Activated CD8-positive, alpha-beta memory T cell treated with anti-CD3 and anti-CD28 coated beads for 4 hours (primary cell): ENCODE measurements at places on chromosomes 13 and 19.
A peak's percentile ranks its signal among the peaks of the same experiment; 100 is the strongest.

DNA sequence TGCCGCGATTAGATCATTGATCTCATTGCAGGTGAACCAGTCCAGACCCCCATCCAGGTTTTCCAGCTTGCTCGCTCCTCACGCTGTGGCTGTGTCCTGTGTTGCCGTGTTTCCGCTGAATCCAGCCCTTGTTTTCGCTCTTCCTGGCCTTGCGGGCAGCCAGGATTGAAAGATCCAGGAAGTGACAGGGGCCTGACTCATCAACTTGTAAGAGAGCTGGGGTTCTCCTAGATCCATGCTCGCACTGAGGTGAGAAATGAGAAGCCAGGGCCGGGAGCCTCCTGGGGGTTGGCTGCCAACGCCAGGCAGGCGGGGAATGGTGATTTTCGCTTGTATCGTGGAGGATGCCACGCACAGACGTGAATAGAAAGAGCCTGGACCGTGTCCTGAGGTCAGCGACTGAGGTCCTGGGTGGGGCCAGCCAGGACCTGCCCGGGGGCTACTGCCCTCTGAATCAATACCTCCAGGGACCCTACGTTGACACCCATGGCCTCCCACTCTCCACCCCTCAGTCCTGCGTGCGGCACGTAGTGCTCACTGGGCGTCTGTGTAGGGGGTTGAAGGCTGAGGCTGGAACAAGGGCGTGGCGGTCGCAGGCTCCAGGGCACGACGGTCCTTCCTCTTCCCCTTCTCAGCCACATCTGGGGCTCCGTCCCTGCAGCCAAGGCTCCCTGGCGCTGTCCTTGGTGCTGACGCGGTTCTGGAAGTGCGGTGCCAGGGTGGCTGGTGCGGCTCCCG lies 7.3 kb upstream of the PTPRH start:
- no peak for DNase-seq

GRCh38 chr19:39915101-39915847 lies 19.2 kb downstream of the FCGBP start:
- DNase-seq, result no peak

DNA sequence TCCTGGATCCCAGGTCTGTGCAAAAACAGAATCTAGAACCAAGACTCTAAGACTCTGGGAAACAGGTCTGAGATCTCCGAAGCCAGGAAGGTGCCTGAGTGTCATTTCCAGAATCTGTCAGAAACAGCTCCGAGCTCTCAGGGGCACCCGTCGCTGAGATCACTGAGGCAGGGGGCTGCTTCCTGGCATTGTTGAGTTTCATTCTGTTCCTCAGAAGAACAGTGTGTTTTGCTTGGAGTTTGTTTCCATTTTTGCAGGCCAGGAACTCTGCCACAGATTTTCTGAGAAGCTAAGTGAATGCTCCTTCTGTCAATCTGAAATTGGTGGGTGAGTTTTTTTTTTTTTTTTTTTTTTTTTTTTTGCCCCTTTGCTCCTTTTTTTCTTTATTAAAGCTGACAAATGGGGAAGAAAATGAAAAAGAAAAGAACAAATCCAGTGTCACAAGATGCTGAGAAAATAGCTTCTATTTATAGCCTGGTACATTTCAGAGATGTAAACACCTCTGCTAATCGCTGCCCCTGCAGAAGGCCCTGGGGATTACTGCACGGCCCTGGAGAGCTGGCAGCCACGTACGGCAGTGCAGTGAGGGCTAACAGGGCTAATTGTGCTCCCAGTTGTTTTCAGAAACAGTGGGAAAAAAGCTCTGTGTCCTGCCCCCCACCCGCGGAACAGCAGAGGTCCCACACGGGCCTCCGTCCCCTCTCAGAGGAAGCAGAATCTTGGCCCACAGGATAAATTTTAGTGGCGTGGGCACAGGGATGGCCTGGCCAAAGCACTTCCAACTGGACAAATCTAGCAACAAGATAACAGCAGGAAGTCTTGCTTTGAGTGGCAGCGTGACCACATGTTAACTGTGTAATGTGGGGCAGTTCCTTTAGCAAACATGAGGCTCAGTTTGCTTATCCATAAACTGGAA lies 237.6 kb upstream of the IRS2 start:
- no peak for DNase-seq

DNA sequence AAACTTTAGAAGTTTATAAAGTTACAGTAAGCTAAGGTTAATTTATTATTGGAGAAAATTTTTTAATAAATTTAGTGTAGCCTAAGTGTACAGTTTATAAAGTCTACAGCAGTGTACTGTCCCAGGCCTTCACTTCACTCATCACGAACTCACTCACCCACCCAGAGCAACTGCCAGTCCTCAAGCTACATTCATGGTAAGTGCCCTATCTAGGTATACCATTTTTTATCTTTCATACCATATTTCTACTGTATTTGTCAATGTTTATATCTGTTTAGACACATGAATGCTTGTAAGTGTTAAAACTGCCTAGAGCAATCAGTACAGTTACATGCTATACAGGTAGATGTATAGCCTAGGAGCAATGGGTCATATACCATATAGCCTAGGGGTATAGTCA lies 12.5 kb downstream of the INTS6 start:
- no peak for DNase-seq

DNA sequence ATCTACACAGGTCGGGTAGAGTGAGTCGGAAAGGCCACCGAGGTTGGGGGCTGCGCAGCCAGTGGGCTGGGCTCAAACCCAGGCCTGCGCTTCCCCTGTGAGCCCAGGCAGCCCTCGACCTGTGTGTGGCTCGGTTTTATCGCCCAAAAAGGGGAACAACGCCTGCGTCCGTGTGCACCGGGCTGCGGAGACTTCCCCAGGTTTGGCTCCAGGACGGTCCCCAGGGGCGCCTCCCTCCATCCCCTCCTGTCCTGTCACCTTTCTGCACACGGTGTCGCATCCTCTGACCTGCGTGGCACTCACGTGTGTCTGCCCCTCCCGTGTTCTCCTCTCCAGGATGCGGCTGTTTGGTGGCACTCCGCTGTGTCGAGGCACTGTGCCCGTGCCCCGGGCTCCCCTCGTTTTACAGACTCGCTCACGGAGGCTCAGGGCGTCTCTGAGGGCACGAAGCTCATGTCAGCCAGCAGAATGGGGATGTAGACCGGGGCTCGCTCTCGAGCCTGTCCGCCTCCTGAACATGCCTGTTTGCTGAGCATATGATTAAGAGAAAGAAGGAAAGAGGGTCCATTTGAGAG lies 25.9 kb downstream of the MCF2L start:
- DNase-seq, result no peak

GRCh38 chr19:27805848-27806247 lies 1407.1 kb downstream of the UQCRFS1 start:
- DNase-seq, result no peak

GRCh38 chr13:97414392-97414791 lies 19.6 kb upstream of the RAP2A start:
- no peak for DNase-seq

GRCh38 chr19:1944088-1944915 lies 3.3 kb downstream of the CSNK1G2 start:
- no peak for DNase-seq

DNA sequence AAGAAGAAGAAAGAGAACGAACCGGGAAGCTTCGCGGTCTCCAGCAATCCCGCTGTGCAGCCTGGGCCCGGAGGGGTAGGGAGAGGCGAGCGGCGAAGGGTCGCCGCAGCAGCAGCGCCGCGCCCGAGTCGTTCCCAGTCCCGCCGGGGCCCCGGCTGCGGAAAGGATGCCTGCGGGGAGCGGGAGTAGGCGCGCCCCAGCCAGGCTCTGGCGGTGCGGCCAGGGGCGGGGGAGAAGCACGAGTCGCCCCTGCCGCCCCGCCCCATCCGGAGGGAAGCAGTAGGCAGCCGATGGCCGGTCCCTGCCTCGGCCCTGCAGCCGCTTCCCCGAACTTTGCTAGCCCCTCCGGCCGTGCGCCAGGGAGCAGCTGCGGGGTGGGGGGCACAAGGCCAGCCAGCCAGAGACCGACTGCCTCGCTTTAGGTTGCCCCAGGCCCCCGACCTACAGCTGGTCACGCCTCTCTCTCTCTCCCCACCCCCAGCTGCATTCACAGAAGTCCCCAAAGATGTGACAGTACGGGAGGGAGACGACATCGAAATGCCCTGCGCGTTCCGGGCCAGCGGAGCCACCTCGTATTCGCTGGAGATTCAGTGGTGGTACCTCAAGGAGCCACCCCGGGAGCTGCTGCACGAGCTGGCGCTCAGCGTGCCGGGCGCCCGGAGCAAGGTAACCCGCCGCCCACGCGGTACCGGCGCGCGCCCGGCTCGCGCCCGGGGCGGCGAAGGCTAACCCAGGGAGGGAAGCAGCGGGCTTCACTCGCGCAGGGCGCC lies 1.1 kb downstream of the VSTM2B start:
- no peak for DNase-seq

DNA sequence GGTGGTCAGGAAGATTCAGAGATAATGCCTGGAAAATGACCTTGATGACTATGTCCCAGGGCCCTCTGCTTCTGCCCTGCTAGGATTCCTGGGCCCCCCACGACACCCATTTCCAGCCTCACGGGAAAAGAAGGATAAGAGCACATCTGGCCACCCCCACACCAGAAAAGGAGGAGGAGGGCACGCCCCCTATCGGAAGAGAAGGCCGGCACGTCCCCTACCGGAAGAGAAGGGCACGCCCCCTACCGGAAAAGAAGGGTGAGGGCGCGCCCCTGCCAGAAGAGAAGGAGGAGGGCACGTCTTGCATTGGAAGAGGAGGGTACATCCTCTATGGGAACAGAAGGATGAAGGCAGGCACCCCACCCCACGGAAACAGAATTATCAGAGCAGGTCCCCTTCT lies 84.3 kb downstream of the IER2 start:
- DNase-seq, result peak; percentile 30

- DNase-seq, result no peak
Measured at GRCh38 chr19:2976609-2977000, 759 bp upstream of the TLE6 start.

DNA sequence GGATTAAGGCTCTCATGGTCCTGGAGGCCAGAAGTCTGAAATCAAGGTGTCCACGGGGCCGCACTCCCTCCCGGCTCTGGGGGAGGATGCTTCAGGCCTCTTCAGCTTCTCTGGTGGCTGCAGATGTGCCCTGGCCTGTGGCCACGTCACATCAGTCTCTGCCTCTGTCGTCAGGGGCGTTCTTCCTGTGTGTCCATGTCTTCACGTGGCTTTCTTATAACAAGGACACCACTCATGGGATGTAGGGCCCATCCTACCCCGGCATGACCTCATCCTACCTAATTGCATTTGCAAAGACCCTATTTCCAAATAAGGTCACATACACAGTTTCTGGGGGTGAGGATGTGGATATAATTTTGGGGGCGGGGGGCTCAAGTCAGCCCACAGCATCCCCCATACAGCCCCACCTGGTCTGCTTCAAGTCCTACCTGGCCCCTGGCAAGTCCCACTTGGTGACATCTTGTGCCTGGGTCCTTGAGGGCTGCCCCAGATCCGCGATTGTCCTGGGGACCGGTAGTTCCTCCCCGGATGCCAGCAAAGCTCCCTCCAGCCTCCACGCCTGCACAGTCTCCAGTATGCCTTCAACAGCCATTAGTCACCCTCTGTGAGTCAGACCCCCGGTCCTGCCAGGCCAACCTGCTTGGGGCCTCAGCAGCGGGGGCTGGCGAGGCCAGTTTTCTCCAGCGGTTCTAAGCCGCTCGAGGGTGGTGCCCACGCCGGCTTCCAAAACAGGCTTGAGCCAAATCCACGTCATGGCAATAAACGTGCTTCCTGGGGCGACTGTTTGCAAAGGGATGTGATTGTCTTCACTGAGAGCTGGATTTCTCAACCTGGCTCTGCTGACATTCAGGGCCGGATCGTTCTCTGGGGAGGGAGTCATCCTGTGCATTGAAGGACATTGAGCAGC lies 32.2 kb downstream of the MYO9B start:
- no peak for DNase-seq

DNA sequence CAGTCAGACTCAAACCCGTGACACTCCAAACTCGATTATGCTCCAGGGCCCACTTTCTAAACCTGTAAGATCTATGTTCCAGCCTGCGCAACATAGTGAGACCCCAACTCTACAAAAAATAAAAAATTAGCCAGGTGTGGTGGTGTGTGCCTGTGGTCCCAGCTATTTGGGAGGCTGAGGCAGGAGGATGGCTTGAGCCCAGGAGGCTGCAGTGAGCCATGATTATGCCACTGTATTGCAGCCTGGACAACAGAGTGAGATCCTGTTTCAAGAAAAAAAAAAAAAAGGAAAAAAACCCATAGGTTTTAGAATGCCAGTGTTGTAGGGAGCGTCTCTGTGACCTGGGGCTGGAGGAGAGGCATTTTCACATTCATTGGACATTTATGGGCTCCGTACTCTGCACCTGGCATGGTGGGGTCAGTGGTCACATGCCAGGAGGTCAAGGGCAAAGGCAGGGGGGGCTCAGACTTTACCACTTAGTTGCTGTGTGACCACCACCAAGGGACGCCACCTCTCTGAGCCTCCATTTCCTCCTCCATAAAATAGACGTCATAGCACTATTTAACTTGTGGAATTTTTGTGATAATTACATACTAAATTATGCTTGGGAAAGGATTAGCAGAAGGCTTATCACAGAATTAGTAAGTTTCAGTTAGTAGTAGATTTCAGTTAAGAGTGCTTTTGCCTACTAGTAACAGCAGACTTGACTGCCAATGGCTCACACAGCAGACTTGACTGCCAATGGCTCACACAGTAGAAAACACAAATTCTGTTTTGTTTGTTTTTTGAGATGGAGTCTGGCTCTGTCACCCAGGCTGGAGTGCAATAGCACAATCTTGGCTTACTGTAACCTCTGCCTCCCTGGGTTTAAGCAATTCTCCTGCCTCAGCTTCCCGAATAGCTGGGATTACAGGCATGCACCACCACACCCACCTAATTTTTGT lies 5.9 kb downstream of the SELENOV start:
- no peak for DNase-seq

DNA sequence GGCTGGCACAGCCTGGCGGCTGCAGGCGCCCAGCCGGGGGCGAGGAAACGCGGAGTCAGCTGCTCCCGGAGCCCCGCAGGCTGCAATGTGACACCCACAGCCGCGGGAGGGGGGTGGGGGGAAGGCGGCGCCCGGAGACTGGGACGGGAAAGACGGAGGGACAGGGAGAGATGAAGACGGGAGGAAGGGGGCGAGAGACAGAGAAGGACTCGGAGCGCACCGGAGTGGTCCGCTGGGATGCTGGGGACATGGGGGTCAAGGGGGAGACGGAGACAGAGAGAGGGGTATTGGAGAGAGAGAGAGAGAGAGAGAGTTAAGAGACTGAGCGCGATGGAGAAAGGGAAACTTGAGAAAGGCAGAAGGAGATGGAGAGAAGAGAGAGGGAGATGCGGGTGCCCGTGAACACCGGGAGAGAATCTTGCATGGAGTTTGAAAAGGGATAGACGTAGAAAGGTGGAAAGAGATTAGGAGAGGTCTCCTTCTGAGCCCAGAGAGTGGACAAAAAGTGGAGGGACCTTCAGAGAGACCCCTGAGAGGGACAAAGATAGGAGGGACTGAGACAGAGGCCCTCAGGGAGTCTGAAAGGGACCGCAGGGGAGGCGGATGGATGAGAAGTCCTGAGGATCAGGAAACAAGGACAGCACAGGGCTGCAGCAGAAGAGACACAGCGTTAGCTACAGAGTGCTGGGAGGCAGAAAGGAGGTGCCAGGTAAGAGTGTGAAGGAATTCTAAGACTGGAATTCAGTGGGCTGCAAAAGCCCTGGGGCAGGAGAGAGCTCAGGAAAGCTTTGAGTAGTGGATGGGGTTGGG lies 1.0 kb downstream of the SCN1B start:
- DNase-seq, result no peak
